ENCODE measurements at places on chromosomes 7 and 10. TPM values are rescaled to one million over a fixed set of nuclear protein-coding genes. Genes with fewer than 3 reads are reported as not detected.
A peak's percentile ranks its signal among the peaks of the same experiment; 100 is the strongest.

The C7orf33 gene
- polyA plus RNA-seq: not detected

The RARRES2 gene
- polyA plus RNA-seq: 63.1 TPM

DNA sequence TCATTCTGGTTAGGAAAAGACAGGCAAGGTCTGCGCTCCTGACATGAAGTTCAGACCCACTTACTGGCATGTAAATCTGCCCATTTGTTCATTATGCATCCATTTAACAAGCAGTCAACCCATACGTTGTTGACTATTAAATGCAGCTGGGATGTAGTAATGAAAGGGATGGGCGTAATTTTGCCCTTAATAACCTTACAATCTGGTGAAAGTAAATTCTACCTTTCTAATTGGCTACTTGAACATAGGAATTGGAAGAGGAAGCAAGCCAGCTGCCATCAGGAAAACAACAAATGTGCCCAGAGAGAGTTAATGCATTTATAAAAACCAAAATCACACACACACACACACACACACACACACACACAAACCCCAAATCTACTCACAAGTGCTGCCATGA is 170.2 kb upstream of the PITRM1 start:
- DNase-seq: no peak

The UCN3 gene
- 0.37 TPM for polyA plus RNA-seq

DNA sequence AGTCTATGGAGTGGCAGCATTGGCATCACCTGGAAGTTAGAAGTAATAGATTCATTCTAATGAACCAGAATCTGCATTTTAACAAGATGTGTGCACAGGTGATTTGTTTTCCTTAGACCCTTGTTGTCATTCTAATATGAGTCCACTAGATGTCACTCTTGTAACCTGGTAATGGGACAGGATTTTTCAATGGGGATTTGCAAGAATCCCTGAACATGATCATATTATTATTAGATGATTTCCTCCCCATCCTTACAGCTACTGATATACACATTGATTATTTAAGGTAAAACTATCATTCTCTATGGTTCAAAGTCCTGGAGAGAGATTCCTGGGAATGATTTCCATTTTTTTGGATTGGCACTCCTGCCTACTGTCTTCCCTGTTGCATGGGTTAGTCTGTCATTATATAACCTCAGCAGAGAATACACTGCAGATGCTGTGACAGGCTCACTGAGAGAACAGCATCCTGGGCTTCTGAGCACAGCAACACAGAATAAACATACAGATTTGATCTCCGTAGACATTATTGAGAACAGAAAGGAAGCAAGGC is 194.9 kb downstream of the SUGCT start:
- DNase-seq: peak; percentile 48

DNA sequence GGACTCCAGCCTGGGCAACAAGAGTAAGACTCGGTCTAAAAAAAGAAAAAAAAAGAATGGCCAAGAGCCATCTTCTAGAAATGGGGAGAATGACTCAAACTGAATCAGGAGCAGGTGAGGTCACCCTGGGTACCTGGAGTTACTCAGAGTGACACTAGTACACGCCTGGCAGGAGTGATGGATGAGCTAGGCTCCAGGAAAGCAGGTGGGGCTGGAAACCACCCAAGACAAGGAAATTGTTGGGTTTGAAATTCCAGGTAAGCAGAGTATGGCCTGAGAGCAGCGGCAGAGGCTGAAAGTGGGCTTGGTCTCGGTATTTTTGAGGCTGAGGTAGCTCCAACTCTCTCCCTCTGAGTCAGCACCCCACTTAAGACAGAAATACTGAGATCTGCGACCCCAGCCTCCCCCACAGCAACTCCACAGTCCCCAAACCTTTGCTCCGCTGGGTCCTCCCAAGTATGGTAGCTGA is 18.5 kb downstream of the DDIT4 start:
- no peak for DNase-seq

- DNase-seq: no peak
These were observed 178.4 kb upstream of the ADO start for GRCh38 chr10:62626079-62626478.

GRCh38 chr7:78018641-78019446 is 220.3 kb downstream of the PHTF2 start:
- peak; percentile 32 for DNase-seq

All from renal cortex interstitium (tissue), 15 donors.